ENCODE measurements at places on chromosomes 1 and 21. TPM values are rescaled to one million over a fixed set of nuclear protein-coding genes. Genes with fewer than 3 reads are reported as not detected.

- no peak for DNase-seq
Measured at GRCh38 chr1:155884031-155884960, 24.9 kb downstream of the SYT11 start.

DEGS1 gene
- 59.1 TPM for total RNA-seq

GRCh38 chr1:239922778-239923522 is 168.7 kb upstream of the FMN2 start:
- DNase-seq: no peak

GRCh38 chr1:11961230-11961629 is 19.0 kb upstream of the MFN2 start:
- DNase-seq: no peak

GRCh38 chr1:78291418-78291817 is 199.4 kb upstream of the PTGFR start:
- no peak for DNase-seq

CLDN17 gene
- total RNA-seq: not detected
